Activated CD4-positive, alpha-beta T cell treated with anti-CD3 and anti-CD28 coated beads, Interleukin-2, amount 50 U/mL, for 16 hours (primary cell): ENCODE measurements at places on chromosomes 11 and 22.

GRCh38 chr11:93972790-93973189 lies 48.4 kb upstream of the HEPHL1 start:
- DNase-seq, result no peak

DNA sequence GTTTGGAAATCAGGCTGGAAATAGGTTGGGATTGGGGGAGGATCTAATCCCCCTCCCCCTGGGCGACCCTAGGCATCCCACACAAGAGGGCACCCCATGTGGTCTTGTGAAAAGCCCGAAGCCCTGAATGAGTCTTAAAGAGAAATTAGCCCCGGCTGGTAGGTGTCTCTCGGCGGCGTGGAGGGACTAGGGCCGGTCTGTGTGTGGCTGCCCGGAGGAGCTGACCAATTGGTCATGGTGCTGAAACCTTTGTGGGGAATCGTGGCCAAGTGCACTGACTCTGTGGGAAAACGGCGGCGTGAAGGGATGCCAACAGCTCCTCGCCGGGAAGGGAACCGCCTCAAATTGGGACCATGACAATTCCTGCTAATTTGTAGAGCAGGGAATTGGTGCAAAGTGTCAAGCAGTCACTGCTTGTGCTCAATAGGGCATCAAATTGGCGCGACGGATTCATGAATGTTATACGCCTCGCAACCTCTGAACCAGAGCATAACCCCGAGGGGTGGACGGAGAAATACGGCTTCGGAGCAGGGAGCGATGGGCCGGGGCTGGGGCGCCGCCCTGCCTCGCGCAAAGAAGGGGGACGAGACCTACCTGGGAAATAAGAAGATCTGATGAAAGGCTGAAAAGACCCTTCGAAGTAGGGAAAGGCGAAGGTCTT lies 1.5 kb downstream of the DBX1 start:
- DNase-seq, result no peak

- no peak for DNase-seq
Observed at GRCh38 chr11:120832481-120833238, 191.2 kb upstream of the TBCEL start.

- DNase-seq, result no peak
Observed at GRCh38 chr11:41519696-41520095, 60.2 kb upstream of the LRRC4C start.

DNA sequence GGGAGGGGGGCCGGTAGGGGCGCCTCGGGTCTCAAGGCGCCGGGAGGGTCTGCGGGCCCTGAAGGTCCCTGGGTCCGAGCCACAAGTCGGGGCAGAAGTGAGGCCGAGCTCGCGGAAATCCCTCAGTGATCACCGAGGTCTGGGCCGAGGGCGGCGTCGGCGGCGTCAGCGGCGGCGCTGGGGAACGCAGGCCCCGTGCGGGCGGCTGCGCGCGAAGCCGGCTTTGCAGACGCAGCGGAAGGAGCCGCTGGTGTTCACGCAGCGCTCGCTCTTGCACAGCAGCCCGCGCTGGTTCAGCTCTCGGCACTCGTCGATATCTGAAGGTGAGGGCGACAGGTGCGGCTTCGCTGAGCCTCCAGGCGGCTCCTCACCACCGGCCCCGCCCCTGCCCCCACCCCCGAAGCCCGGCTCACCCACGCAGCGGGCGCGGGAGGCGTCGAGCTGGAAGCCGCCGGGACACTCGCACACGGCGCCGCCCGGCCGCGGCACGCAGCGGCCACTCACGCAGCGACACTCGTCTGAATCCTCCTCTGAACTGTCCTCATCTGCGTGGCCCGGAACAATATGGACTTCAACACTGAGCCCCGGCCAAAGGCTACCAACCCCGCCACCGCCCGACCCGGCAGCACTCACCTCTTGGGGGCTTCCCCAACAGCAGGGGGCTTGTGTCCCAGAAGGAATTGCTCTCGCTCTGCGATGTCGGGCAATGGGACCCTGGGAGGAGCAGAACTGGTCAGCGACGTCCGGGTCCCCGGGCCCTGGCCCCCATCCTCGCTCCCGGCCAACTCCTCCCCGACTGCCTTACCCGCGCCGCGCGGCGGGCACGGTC lies 14.2 kb downstream of the SCYL1 start:
- no peak for DNase-seq
